ENCODE measurements at places on chromosomes 6 and 20.

- no peak for DNase-seq
Measured at GRCh38 chr6:170188571-170189001, 102.3 kb downstream of the DLL1 start.

DNA sequence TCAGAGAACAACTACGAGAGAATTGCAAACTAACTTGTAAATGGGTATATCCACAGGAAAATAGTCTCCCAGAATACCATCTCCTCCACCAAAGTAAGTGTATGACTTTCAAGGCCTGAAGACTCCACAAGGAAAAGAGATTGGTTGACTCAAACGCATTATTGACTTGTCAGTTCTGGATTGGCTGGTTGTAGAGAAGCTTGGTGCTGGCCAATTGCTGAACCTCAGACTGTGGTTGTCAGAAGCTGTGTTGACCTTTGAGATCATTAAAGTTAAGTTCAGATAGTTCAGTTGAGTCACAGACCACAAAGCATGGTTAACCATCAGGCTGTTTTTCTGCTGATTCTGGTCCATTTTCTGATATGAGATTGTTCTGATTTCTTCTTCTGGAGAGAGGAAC is 388.3 kb downstream of the BMP2 start:
- DNase-seq = no peak

DNA sequence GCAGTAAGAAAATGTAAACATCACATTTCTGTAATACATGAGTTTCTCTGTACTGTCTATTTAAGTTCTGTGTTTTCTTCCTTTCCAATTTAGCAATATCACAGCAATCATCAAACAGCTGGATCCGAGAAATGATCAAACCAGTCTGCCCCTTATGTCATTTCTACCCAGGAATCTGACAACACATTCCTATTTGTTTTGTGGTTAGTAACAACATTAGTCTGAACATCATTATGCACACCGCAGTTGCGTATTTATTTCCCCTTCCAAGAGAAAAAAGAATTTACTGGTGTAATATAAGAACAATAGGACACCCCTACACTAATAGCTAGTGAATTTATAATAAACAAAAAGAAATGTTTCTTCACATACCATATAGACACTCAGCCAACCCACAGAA is 179.5 kb downstream of the BTBD9 start:
- no peak for DNase-seq

GRCh38 chr20:53162251-53162835 is 190.2 kb downstream of the TSHZ2 start:
- DNase-seq = peak; percentile 4

DNA sequence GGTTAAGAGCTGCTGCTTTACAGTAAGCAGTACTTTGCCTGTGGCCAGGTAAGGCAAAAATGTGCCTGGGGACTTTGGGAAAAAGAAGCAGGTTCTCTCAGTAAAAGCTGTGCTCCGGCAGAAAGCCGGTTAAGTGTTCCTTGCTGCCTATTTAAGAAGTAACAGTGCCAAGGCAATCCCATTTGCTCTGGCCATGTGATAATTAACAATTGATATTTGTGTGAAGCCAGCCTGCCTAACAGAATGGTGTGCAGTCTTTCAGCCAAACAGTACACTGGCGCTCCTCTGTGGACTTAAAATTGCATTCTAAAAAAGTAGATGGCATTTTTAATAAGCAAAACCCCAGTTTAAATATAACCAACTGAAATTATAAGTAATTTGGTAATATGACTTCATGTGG is 430.3 kb downstream of the PLCB1 start:
- DNase-seq = no peak

DNA sequence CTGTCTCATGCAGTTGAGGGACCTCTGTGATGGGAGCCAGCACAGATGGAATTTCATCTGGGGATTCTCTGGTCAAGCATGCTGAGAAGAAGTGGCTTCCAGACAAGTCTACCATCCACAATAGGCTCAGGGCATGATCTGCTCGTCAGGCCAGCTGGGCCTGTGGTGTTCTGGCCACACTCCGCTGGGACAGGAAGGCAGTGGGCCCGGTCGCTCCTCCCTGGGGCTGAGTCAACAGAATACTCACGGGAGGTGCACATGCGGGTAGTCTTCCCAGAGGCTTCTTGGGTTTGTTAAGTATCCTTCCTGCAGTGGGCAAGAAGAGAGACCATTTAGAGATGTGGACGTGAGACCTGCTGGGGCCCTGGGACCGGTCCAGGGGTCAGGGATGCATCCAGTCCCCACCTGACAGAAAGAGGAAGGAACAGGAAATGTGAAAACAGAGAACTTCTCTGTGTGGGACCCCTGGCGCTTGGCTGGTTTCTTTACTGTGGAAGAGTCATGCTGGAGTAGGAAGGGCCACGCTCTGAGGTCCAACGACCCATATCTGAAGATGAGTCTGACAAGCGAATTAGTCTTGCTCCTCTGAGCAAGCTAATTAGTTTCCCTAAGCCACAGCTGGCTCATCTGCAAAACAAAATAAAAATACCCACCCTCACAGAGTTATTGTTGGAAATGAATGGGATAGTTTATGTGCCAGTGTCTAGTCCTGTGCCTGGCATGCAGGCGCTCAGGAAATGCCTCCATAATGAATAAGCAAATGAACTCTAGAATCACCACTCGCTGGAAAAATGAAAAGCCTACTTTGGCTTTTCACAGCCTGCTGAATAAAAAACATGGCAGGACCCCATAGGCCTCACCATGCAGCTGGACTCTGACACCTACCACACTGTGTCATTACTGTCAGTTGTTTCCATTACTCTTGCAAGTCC is 67.3 kb downstream of the TRAM2 start:
- peak; percentile 77 for DNase-seq

- DNase-seq = no peak
Measured at GRCh38 chr20:35644806-35645205, 19.9 kb downstream of the CPNE1 start.

GRCh38 chr20:37273988-37274387 is 12.4 kb upstream of the GHRH start:
- no peak for DNase-seq

DNA sequence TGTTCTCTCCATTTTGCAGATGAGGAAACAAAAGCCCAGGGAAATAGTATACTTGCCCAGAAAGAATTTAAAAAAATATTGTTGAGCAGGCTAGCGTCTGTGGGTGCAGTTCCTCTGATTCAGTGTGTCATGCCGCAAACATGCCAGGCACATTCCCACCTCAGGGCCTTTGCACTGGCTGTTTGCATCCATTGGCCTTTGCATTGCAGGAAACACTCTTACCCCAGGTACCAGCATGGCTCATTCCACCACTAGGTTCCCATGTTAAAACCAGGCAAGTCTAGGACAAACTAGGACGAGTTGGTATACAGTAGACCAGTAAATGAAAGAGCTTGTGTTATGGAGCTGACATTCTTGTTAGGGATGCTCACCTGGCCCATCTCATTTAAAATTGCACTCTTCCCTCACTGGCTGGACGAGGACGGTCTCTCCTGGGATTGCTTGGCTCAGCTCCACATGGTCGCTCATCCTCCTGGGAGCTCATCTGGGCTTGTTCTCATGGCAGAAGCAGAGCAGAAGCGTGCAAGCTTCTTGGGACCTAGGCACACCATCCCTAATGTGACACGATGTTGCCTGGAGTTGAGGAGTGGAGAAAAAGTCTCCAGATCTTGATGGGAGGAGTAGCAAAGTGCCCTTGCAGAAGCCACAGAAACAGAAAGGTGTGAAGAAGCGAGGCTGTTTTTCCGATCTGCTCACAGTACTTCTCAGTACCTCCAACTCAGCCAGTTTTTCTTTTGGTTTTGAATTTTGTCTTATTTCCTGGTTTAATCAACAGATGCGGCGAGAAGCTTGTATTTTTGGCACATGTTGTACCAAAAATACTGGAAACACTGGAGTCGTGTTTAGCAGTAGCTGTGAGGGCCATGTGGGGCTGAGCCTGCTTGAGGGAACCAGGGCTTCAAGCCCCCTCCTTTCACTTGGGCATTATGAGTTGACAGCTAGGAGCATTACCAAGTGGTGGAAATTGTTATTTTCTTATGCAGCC is 13.9 kb downstream of the ZNF831 start:
- no peak for DNase-seq

GRCh38 chr20:44215125-44215524 is 4.6 kb upstream of the OSER1 start:
- peak; percentile 75 for DNase-seq

DNA sequence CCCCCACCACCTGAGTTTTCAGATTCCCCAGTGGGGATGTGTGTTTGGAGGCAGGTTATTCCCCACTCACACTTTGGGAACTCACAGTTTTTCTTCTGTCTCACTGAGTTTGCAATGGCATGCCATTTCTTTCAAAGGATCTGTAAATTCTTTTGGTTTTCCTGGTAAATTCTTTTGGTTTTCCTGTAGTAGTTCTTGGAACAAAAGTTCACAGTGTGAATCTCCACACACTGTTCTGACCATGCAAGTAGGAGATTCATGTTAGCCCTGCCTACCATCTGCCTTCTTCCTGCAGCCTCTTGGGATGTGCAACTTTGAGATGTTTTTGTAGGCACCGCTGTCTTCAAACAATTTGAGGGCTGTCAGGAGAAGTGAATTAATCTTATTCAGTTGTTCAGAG is 165.6 kb upstream of the OGFRL1 start:
- DNase-seq = no peak

GRCh38 chr6:169212436-169212835 is 41.2 kb downstream of the THBS2 start:
- DNase-seq = no peak

DNA sequence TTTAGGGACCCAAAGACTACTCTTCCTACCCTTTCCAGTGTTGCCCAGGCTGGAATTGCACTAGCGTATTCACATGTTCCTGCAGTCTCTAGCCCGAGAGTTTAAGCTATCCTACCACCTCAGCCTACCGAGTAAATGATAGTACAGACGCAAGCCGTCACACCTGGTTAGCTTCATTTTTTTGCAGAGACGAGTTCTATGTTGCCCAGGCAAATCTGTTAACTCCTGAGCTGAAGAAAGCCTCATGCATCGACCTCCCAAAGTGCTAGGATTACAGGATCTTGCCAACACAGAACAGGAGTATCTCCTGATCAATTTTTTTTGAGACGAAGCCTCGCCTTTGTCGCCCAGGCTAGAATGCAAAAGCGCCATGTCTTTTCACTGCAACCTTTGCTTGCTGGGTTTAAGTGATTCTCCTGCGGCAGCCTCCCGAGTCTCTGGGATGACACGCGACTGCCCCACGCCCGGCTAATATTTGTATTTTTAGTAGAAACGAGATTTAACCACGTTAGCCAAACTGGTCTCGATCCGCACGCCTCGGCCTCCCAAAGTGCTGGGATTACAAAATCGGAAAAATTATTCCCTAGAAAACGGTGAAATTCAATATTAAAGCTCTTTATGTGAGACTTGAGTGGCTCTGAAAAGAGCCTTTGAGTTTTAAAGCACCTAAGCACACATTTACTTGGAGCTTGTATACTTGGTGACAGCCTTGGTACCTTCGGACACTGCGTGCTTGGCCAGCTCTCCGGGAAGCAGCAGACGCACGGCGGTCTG is 128.5 kb downstream of the HFE start:
- DNase-seq = peak; percentile 24

DNA sequence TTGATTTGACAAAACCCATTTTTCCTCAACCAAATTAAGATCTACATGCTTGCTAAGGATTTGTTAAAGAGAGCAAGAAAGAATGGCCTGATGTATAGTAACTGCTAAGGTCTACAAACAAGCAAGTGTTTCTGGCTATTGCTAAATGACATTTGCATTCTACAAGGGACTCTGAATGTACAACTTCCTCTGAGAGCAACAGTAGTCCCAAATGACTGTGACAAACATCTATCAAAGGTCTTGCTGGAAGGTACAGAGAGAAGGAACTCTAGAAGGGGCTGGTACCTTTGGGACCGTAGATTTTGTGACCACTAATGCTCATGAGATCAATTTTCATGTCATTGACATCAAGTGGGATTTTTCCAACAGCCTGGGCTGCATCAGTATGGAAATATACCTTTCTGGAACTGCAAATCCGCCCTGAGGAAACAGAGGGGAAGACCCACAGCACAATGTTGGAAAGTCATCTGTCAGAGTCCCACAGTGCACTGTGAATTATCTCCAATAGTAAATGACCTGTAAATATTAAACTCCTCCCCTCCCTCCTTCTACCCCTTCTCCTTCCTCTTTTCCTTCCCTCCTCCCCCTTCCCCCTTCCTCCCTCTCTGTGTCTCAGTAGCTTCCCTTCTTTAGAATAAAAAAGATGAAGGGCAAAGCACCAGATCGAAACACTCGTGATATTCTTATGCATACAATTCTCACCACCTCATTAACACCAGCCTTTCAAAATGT is 15.9 kb upstream of the CPNE1 start:
- no peak for DNase-seq

GRCh38 chr6:33926451-33926850 is 122.6 kb upstream of the MLN start:
- DNase-seq = peak; percentile 4

DNA sequence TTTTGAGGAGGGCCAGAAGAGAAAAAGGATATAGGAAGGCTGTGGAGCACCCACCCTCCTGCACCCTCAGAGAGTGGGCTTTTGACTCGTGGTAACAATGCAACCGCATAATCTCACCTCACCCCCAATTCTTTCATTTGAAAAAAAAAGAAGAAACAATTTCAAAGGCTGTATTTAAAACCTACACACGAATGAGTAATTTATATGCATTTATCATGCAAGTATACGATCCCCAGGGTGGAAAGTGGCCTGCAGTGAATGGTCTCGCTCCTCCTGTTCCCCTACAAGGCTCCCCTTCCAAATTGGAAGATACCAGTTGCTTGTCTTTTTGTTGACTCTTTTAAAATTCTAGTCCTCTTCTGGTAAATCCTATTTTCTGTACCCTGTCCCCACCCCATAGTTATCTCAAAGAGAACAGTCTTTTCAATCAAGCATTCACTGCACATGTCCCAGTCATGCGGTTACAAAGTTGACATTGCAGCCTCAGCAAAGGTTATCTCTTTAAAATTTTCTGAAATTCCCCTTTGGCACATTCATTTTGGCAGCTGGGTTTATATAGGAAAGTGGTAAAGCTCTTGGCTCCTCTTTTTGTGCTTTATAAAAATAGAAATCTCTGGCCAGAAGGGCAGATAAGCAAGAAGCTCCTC is 110.6 kb downstream of the ARID1B start:
- DNase-seq = no peak

DNA sequence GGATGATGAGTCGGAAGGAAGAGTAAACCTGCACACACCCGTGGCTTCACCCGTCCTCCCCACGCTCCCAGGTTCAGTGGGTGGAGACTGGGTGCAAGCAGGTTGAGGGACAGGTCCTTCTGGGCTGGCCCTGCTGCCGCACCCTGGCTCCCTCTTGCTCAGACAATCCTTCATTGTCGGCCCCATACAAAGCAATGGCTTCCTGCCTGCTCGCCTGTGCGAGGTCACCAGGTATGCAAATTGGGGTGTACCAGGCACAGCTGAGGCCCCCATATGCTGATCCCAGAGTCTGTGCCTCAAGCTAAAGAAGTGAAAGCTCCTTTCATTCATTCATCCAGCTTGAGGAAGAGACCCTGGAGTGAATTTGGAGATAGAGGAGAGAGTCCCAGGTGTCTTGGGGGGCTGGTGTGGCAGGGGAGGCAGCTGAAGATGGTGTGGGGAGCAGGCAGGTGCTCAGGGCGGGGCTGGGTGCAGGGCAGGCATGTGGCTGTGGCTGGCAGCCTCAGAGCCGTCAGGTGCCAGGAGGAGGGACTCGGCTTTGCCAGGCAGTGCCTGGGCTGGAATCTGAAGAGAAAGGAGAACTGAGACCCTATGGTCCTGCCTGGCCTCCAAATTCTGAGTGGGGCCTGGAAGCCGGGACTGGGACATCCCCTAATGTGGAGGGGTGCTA is 4.7 kb downstream of the SLCO4A1 start:
- no peak for DNase-seq

Measured in lung microvascular endothelial cell (primary cell).